ENCODE measurements at places on chromosomes 12 and 14. TPM values are rescaled to one million over a fixed set of nuclear protein-coding genes. Genes with fewer than 3 reads are reported as not detected.

The GDF3 gene
- 0.34 TPM for total RNA-seq

- no peak for DNase-seq
- H3K36me3 ChIP-seq = no peaks in the 10 kb centered on the region
- H3K27me3 ChIP-seq = no peaks in the 10 kb centered on the region
- no peak overlapping the region for H3K27ac ChIP-seq
- no peaks in the 10 kb centered on the region for H3K4me1 ChIP-seq
Measured at GRCh38 chr12:47147739-47148138, 68.0 kb upstream of the AMIGO2 start.

The TPPP2 gene
- total RNA-seq = not detected

The DACT1 gene
- 39.9 TPM for total RNA-seq

DNA sequence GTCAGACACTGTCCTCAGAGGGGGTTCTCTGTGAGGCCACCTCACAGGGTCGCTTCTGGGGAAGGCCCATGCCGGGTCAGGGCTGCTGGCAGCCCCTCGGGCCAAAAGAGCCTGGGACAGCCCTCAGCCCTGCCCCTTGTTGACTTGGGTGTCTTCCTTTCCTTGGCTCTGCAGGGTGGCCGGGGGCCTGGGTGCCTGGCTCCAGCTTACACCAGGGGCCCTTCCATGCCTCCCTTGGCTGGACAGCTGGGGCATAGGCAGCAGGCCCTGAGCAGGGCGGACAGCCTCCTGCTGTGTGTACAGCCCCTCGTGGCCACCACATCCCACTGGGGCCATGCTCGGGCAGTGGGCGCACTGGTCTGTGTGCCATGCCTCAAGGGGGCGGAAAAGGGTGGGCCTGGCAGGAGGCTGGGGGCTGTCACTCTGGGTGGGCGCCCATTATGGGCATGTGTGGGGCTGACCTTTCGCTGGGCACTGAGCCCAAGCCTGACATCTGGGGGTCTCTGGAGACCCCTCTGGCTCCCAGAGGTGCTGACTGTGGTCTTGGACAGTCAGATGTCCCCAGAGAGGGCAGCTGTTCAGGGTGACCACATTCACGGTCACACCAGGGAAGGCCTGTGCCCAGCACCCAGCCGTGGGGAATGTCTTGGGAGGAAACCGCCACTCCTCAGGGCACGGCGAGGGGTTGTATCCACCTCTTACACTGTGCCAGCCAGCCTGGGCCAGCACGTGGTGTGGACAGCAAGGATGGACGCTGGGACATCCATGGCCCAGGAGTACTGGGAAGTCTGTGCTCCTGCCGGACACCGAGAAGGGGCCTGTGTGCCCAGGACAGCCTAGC, 313.3 kb downstream of the TMEM121 start:
- H3K27me3 ChIP-seq = peaks cover 9% of the 10 kb centered on the region
- no peak for DNase-seq
- H3K27ac ChIP-seq = no peak overlapping the region
- peaks cover 7% of the 10 kb centered on the region for H3K36me3 ChIP-seq
- H3K4me1 ChIP-seq = no peaks in the 10 kb centered on the region

DNA sequence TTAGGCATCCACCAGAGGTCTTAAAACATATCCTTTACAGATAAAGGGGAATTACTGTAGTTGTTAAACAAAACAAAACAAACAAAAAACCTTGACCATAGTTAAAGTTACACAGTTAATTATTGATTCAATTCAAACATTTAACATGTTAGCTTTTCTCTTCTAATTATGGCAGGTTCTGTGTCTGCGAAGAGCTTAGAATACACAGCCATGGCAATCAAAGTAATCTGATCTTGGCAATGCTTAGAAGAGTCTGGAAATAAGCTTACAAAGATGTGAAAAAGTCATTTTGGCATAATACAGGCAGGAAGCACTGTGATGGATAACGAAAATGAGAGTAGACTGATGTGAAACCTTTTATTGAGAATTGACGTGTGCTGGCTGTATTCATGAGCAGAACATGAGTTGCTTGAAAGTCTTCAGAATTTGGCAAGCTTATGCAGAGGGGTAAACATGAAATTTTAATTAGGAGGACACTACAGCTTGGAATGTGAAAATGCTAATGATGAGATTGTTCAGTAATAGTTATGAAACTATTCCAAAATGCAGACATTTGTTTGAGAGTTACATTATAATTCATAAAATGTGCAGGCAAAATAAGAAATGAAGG, 629.6 kb downstream of the FSCB start:
- H3K4me3 ChIP-seq = no peak overlapping the region
- DNase-seq = no peak
- H3K27ac ChIP-seq = no peak overlapping the region

DNA sequence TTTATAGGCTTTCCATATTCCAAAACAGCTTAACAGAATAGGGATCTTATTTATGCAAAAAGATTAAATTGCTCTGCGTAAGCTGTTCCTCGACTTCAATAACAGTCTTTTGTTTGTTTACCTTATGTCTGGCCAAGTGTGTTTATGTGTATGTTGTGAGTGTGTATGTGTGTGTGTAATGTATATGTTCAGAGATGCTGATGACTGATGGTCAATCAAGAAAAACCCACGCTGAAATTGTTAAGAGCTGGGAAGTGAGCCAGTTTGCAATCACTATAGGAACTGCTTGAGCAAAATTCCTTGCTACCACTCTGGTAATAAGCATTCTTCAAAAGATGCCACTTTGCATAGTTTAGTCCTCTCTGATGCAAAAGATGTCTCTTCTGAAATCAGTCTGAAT, 59.6 kb downstream of the PRKD1 start:
- H3K36me3 ChIP-seq = no peaks in the 10 kb centered on the region
- H3K27me3 ChIP-seq = no peaks in the 10 kb centered on the region
- H3K27ac ChIP-seq = no peak overlapping the region
- no peak overlapping the region for H3K4me3 ChIP-seq
- H3K4me1 ChIP-seq = no peaks in the 10 kb centered on the region

- no peak overlapping the region for H3K27ac ChIP-seq
- H3K36me3 ChIP-seq = no peaks in the 10 kb centered on the region
- no peaks in the 10 kb centered on the region for H3K4me1 ChIP-seq
- no peak overlapping the region for H3K4me3 ChIP-seq
- H3K27me3 ChIP-seq = no peaks in the 10 kb centered on the region
- no peak for DNase-seq
Measured at GRCh38 chr14:29752221-29752923, 175.3 kb downstream of the PRKD1 start.

The UNC119B gene
- 16.2 TPM for total RNA-seq

GRCh38 chr14:99037777-99038430, 234.1 kb downstream of the BCL11B start:
- H3K27ac ChIP-seq = no peak overlapping the region
- no peak for DNase-seq
- H3K36me3 ChIP-seq = peaks cover 2% of the 10 kb centered on the region
- H3K4me1 ChIP-seq = peaks cover 1% of the 10 kb centered on the region
- H3K27me3 ChIP-seq = no peaks in the 10 kb centered on the region
- no peak overlapping the region for H3K4me3 ChIP-seq

The KCTD10 gene
- 95.2 TPM for total RNA-seq

GRCh38 chr14:94364037-94364436, 24.4 kb downstream of the SERPINA1 start:
- H3K4me3 ChIP-seq = no peak overlapping the region
- no peaks in the 10 kb centered on the region for H3K4me1 ChIP-seq
- H3K27ac ChIP-seq = no peak overlapping the region
- peaks cover 7% of the 10 kb centered on the region for H3K27me3 ChIP-seq
- DNase-seq = no peak
- H3K36me3 ChIP-seq = no peaks in the 10 kb centered on the region

The KRT6C gene
- total RNA-seq = not detected

The RDH12 gene
- 0.22 TPM for total RNA-seq

DNA sequence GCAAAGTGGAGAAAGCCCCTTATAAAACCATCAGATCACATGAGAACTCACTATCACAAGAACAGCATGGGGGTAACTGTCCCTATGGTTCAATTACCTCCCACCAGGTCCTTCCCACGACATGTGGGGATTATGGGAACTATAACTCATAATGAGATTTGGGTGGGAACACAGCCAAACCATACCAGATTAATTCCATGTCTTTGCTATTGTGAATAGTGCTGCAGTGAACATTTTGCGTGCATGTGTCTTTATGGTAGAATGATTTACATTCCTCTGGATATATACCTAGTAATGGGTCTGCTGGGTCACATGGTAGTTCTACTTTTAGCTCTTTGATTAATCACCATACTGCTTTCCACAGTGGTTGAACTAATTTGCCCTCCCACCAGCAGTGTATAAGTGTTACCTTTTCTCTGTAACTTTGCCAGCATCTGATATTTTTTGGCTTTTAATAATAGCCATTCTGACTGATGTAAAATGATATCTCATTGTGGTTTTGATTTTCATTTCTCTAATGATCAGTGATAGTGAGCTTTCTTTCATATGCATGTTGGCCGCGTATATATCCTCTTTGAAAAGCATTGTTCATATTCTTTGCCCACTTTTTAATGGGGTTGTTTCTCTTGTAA, 29.7 kb upstream of the SAV1 start:
- no peaks in the 10 kb centered on the region for H3K4me1 ChIP-seq
- no peak overlapping the region for H3K27ac ChIP-seq
- peaks cover 6% of the 10 kb centered on the region for H3K36me3 ChIP-seq
- DNase-seq = no peak
- H3K4me3 ChIP-seq = no peak overlapping the region

The KIF21A gene
- 93.1 TPM for total RNA-seq
